ENCODE measurements at places on chromosomes 5 and 9. TPM values are rescaled to one million over a fixed set of nuclear protein-coding genes. Genes with fewer than 3 reads are reported as not detected.

TLR4 gene
- total RNA-seq, result 21.0 TPM

LCN9 gene
- total RNA-seq, result not detected

LOX gene
- total RNA-seq, result 28.4 TPM

IFNB1 gene
- total RNA-seq, result not detected

DNA sequence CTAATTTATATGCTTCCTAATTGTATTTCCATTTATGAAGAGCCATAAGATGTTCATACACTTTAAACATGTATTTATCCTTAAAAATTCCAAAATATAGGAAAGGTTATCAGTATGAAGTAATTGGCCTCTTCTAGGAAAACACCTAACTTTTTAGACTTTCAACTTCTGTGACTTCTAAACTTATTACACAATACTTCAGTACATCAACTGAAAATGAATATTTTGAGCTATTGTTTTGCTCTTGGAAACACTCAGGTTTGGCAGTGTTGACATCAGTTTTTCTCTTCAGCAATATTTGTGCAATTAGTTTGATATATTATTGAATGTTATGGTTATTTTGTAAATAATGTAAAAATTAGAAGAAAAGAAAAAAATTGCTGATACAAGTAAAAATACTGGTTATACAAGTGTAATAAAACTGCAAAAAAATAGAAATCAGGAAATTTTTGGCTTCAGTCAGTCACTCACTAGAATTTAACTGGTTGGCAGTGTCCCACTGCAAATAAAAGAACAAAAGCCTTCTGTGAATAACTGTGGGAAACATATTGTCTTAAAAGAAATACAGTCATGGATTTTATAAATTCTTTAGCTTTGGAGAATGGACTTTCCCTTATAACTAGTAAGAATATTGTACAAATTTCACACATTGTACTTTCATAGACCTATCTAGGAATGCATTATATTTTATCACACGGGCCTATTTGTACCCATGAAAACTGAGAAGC lies 635.9 kb downstream of the TLE1 start:
- no peak for DNase-seq

- peak; percentile 23 for DNase-seq
Observed at GRCh38 chr5:164002628-164003027, 497.2 kb downstream of the MAT2B start.

DNA sequence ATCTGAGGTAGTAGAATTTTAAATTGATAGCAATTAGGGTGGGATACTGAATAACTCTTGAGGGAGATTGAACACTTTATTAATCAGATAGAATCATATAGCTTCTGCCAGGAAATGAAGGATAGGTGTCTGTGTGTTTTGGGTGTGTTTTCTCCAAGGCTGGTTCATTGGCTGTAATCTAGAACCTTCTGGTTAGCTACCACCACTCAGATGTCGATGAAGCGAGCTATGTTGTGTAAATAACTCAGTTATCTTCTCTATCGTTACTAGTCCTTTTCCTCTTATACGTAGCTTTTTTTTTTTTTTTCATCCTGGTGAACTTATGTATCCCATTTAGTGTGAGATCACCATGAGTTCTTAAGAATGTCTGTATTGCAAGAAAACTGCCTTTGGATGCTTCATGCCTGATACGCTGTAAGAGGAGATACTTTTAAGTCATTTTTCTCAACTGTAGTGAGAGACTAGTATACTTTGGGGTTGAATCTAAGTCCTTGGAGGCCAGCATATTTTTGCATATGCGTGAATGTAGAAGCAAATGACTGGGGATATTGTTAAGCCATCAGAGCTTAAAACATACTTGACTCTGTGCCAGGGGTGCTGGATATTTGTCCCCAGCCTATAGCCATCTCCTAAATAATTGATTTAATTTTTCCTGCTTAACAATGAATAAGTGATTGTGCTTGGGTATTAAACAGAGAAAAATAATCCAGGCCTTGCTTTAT lies 2.1 kb downstream of the TNFAIP8 start:
- DNase-seq, result no peak

GRCh38 chr5:14628346-14628745 lies 36.2 kb upstream of the OTULIN start:
- DNase-seq, result peak; percentile 52

All from RPMI7951 (cell line).